ENCODE measurements at places on chromosomes 5 and 9.

DNA sequence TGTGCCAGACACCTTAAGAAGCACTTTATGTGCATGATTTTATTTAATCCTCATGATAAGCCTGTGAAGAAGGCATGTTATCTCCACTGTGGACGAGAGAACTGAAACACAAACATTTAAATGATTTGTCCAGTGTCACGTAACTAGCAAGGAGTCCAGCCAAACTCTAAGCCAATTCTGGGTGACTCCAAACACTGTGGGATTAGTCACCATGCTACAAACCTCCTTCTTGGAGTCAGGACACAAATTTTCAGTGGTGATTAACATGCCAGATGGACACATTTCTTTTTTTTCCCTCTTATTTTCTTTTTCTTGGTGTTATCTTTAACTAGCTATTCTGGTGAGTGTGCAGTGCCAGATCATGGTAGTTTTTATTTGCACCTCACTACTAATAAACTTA lies 316.8 kb downstream of the NDUFS4 start:
- no peak for DNase-seq

- DNase-seq = no peak
Measured at GRCh38 chr9:35605351-35606137, 482 bp downstream of the TESK1 start.

- no peak for DNase-seq
Measured at GRCh38 chr9:36129139-36129538, 7.4 kb upstream of the GLIPR2 start.

GRCh38 chr5:6376974-6377520 lies 1.3 kb downstream of the MED10 start:
- DNase-seq = no peak

- DNase-seq = no peak
Measured at GRCh38 chr9:26950521-26950920, 3.5 kb upstream of the PLAA start.

DNA sequence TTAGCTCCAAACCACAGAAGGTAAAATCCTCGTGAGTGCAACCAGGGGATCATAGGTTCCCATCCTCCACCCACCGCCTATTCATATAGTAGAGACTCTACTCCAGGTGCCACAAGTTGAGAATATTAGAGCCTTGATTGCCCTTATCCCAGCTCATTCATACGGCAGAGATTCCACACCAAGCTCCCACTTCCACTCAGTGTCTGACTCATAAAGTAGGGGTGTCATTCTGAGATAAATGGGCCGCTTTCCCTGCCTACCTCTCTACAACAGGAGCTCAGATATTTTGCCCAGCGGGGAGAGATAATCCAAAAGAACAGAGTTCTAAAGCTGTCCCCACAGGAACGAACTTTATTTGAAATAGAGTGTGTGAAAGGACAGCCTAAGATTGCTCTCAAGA lies 9.4 kb downstream of the SLC22A4 start:
- no peak for DNase-seq

DNA sequence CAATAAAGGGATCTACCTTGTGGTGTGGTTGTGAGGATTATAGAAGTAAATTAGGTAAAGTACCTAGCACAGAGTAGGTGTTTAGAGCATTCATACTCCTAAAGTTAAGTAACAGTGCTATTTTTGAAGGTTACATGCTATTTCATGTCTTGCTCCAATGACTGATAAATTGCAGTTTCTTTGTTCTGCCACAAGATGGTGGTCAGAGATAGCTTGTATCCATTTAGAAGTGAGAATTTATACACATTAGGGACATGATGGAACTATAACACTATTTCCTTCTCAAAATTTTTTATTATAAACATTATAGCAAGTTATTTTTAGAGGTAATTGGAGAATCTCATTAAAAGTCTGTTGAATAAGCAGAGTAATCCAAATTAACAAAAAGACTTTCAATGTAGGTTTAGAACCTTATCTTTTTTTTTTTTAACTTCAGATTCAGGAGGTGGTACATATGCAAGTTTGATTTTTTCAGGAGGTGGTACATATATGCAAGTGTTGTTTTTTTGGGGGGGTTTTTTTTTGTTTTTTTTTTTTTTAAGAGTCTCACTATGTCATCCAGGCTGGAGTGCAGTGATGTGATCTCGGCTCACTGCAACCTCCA lies 17.1 kb downstream of the MTREX start:
- no peak for DNase-seq

- DNase-seq = peak; percentile 70
Measured at GRCh38 chr5:61245486-61245885, 83.2 kb upstream of the SMIM15 start.

- peak; percentile 94 for DNase-seq
Measured at GRCh38 chr9:96203867-96204501, 98.0 kb downstream of the HSD17B3 start.

- DNase-seq = no peak
Measured at GRCh38 chr5:173568128-173568527, 48.3 kb downstream of the BOD1 start.

DNA sequence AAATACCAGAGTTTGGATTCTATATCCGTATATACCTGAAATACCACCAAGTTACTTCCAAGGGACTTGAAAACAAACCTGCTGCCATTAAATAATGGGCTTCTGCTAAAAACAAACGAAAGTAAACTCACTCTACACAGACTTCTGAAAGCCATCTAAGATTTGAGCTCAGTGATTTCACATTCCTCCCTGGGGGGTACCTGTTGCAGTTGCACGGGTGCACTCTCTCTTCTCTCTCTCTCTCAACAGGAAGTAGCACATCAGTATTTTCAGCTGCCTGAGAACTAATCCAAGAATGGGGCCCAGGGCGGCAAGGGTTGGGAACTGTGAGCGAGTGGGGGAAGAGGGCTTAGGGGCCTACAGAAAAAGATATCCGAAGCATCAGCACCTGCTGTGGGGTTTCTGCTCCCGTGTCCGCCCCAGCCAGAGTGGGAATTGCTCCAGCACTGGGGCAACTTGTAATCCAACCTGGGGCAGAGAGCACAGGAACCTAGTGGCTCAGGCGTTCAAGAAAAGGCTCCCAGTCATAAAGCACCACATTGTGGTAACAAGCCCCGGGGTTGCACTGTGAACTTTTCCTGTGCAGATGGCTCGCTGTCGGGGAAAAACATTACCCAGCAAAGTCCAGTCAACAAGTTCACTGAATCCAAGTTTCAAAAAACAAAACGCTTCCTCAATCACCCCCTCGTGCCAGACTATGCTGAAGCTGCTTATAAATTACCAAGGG lies 99.8 kb downstream of the EFNA5 start:
- DNase-seq = peak; percentile 80

- DNase-seq = no peak
Measured at GRCh38 chr5:58507715-58508114, 16.5 kb downstream of the GAPT start.

GRCh38 chr5:90873033-90873517 lies 314.5 kb downstream of the ADGRV1 start:
- DNase-seq = no peak

- no peak for DNase-seq
Measured at GRCh38 chr9:88462191-88462590, 72.8 kb upstream of the NXNL2 start.

GRCh38 chr5:78751872-78752271 lies 103.3 kb upstream of the LHFPL2 start:
- no peak for DNase-seq

DNA sequence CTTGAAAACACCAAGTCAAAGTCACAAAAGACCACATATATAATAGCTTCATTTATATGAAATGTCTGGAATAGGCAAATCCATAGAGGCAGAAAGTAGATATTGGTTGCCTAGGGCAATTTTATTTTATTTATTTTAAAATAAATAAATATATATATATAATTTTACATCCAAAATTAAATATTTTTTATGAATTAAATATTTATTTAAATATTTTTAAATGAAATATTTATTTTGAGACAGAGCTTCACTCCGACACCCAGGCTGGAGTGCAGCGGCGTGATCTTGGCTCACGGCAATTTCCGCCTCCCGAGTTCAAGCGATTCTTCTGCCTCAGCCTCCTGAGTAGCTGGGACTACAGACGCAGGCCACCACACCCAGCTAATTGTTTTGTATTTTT lies 58.9 kb upstream of the ATG10 start:
- DNase-seq = no peak

GRCh38 chr9:114243240-114243639 lies 79.7 kb upstream of the ORM1 start:
- DNase-seq = no peak

DNA sequence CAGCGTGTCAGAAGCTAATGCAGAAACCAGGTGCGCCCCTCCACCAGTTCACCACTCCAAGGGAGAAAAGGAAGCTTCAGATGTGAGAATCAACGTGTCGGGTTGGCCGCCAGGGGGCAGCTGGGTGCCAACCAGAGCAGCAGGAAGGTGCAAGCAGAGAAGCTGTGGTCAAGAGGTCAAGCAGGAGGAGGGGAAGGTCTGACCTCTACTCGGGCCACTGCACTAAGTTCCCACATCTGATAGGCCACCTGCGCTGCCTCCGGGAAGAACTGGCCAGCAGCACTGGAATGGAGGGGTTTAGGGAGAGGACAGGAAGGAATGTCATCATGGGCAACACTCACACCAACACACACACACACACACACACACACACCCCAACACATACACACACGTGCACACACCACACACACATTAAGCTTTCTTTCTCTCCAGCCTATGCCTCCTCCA lies 31.4 kb downstream of the ANXA6 start:
- DNase-seq = no peak

- no peak for DNase-seq
Measured at GRCh38 chr9:114953959-114954358, 23.6 kb upstream of the TNFSF8 start.

- DNase-seq = no peak
Measured at GRCh38 chr9:2303056-2303455, 287.9 kb downstream of the SMARCA2 start.

GRCh38 chr9:136311051-136312008 lies 7.4 kb upstream of the CCDC187 start:
- DNase-seq = no peak

GRCh38 chr5:151901611-151902010 lies 23.0 kb downstream of the GLRA1 start:
- DNase-seq = no peak

GRCh38 chr9:13860946-13861640 lies 452.8 kb downstream of the NFIB start:
- DNase-seq = no peak

GRCh38 chr9:127207734-127208410 lies 56.7 kb upstream of the GARNL3 start:
- DNase-seq = no peak

DNA sequence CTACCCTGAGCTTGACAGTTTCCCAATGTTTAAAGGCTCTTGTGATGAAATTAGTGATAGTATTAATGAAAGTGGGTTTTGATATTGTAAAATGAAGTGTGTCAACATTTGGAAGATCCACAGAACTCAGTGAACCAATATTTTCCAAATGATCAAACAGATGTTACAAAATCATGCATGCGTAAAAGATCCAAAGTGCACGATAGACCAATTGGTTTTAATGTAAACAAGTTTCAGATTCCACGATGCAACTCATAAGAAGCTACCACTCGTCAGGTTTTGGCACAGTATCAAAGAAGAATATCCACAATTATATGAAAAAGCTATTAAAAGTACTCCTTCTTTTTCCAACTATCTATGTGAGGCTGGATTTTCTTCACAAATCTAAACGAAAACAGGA lies 82.3 kb downstream of the SLC38A9 start:
- no peak for DNase-seq

GRCh38 chr5:140998921-140999410 lies 32.7 kb downstream of the PCDHAC2 start:
- no peak for DNase-seq

GRCh38 chr9:100739208-100739607 lies 161.3 kb downstream of the CAVIN4 start:
- no peak for DNase-seq

GRCh38 chr9:79233542-79233941 lies 338.2 kb upstream of the TLE4 start:
- peak; percentile 11 for DNase-seq

DNA sequence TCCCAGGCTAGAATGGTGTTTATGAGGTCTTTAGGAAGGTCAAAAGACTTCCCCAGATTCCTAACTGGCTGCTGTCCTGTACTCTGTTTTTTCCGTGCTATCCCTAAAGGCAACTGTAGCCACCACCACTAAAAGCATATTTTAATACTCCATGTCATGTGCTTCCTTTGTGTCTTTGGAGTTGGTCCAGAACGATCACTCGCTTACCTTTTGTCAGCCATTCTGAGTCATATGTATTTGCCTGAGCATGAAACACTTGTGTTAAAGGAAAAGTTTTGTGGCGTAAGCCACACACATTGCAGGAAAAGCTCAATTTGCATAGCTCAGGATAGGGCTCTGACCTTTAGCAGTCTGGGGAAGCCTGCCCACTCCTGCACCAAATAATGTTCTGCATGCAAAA lies 299.6 kb downstream of the NTRK2 start:
- DNase-seq = no peak

DNA sequence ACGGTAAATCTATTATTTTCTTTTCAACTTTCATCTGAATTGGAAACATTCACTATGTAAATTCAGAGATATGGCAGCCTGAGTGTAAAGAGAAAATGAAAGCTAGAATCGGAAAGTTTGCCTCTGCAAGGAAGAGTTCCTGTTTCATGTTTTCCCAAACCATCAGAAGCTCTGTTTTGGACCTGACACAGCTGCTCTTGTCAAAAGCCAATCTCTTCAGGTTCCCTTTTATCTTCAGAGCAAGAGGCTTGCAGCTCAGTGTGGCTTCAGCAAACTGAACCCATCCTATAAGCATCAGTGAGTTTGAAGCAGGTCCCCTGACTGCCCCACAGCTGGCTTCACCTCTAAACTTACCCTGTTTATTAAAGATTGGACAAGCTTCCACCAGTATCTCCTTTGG lies 1099.7 kb downstream of the DTWD2 start:
- DNase-seq = no peak

DNA sequence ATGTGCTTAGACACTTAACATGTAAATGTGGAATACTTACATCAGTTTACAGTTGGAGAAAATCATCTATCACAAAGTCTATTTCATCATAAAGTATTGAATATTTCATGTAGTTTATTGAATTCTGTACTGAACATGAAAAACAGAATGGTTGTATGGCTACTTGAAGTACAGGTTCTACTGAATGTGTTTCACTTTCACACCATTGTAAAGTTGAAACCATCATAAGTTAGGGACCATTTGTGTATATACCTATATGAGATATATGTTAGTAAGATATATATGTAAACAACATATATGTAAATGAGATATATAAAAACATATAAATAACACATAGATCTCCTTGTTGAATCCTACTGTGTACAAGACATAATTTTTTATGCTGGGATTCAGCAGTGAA lies 63.0 kb upstream of the TAF11L2 start:
- no peak for DNase-seq

DNA sequence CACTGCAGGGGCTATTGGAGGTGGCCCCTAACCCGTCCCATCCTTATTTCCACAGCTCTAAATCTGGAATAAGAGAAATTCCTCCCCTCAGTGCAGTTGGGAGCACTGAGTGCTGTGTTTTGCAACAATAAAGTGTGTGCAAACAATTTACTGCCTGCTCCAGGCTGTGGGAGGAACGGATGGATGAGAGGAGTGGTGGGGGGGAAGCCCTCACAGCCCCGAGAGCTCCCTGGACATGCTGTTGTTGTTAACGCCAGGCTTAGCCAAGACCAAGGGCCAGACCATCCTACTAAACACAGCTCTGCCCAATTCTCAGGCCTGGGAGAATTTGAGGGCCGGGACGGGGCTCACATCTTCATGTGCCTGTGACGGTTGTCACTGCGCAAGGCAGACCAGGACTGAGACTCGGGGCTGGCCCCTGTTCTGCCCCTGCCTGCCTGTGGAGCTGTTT lies 200.2 kb downstream of the DAB2IP start:
- no peak for DNase-seq

- DNase-seq = no peak
Measured at GRCh38 chr5:167546270-167546669, 745.2 kb upstream of the WWC1 start.

- DNase-seq = no peak
Measured at GRCh38 chr5:159212657-159213462, 3.5 kb upstream of the RNF145 start.

Measured in DMS 273 treated with DMSO at 0.1 percent for 48 hours (cell line).